Thymus (tissue), 14 donors: ENCODE measurements at places on chromosomes 7 and 10. TPM values are rescaled to one million over a fixed set of nuclear protein-coding genes. Genes with fewer than 3 reads are reported as not detected.

The H2BK1 gene
- not detected for total RNA-seq

The CRTAC1 gene
- 0.05 TPM for total RNA-seq

The HOXA3 gene
- 0.80 TPM for total RNA-seq

The EN2 gene
- total RNA-seq = under 0.01 TPM

The HABP2 gene
- total RNA-seq = 0.19 TPM

The PDE6C gene
- not detected for total RNA-seq
